ENCODE measurements at places on chromosomes 12 and 14. TPM values are rescaled to one million over a fixed set of nuclear protein-coding genes. Genes with fewer than 3 reads are reported as not detected.

GRCh38 chr14:22554498-22555383, 34.3 kb downstream of the DAD1 start:
- DNase-seq: no peak

DNA sequence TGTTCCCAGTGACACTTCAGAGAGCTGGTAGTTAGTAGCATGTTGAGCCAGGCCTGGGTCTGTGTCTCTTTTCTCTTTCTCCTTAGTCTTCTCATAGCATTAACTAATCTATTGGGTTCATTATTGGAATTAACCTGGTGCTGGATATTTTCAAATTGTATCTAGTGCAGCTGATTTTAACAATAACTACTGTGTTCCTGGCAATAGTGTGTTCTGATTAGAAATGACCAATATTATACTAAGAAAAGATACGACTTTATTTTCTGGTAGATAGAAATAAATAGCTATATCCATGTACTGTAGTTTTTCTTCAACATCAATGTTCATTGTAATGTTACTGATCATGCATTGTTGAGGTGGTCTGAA, 3.0 kb downstream of the FOS start:
- DNase-seq: no peak

DNA sequence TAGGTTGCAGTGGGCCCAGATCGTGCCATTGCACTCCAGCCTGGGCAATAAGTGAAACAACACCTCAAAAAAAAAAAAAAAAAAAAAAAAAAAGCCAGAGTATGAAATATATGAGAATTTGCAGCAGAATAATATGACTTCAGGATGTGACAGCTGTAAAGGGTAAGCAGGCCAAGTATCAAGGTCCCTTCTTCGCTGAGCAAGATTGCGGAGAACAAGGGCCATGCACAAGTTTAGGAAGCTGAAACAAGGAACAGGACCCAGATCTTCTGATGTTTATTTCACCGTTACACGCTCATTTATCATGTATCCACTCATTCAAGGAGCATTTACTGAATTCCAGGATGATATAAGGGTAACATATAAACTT, 659 bp upstream of the FOXJ2 start:
- DNase-seq: no peak

The TESPA1 gene
- 0.74 TPM for total RNA-seq

The CLEC14A gene
- 48.5 TPM for total RNA-seq

- no peak for DNase-seq
Observed at GRCh38 chr12:57523706-57524614, 1.3 kb downstream of the MBD6 start.

GRCh38 chr12:114335607-114336006, 70.3 kb downstream of the TBX5 start:
- DNase-seq: no peak

- DNase-seq: no peak
Observed at GRCh38 chr12:52925717-52926595, 21.1 kb upstream of the KRT8 start.

DNA sequence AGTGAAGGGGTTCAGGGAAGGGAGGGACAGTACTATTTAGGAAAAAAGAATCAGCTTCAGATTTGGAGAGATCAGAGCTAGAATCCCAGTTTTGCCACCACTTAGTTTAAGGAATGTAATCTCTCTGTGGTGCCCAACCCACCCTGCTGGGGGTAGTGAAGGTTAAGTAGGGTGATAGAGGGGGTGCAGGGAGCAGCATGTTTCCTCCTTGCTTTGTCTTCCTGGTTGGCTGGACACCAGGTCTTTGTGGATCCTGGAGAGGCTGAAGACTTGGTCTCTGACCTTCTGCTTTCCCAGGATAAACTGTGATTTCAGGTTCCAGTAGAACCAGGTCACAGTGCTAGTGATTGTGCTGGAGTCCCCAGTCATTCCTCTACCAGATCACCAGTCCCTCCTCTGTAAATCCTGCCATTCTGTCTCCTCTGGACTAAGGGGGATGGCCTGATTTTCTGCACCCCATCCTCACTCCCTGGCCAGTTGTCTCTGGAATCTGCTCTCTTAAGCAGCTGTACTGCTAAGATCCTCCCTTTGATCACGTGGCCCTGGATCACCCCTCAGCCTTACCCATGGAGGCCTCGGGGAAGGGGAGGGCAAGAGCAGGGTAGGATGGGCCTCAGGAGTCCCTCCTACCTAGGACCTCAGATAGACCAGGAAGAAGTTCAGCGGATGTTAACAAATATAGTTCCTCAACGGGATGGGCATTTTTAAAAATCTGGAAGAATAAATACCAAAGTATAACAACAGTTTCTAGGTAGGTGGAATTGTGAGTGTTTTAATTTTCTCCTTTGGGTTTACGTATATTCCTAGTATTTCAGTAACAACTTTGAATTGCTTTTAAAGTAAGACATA, 3.1 kb downstream of the MAP3K12 start:
- DNase-seq: peak; percentile 82

The TSPAN19 gene
- not detected for total RNA-seq

DNA sequence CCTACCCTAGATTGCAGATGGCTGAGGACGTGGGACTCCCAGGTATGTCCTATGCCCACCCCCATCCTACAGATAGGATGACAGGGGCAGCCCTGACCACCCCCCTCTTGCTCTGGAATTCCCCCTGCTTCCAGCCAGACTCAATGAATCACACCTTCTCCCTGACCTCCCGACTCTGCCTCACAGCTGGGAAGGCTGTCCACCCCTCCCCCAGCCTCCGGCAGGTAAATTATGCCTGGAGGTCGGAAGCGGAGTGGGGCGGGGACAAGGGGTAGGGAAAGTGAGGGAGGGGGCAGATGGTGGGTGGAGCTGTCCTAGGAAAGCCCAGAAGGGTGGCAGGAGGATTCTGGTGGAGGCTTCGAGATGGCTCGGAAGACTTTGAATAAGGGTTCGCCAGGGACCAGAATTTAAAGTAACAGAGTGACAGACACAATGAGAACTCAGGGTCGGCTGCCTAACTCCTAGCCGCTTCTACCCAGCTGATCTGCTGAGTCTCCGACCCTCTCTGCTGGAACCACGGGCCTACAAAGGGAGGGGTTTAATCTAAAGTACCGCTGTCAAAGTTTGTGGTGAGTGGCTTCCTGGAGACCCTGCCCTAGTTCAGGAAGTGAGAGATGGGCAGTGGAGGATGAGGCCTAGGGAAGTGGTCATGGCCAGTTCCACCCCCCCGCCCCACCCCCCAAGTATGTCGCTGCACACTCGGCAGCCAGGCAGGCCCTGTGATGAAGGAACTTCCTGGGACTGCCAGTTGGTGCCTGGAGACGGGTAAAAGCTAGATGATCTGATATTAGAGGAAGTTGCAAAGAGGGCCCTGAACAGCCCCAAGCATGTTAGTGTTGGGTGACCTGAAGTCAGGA, 4.2 kb downstream of the PLEKHG3 start:
- no peak for DNase-seq

DNA sequence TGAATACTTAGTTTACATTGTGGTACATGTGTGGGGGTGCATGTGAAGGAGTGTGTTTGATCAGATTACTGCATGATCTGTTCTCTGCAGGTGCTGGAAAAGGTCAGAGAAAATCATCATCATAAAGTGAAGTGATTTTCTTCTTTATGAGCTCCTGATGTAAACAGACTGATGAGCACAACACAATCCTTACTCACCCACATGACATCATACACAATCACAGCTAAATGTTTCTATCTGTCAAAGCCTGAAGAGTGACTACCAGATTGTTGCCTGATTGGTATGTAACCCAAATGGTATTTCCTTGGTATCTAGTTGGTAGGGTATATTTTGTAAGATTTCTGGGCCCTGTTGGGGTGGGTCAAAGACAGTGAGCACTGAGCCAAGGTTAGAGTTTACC, 270.8 kb downstream of the FOXG1 start:
- DNase-seq: no peak

The KRT3 gene
- not detected for total RNA-seq

DNA sequence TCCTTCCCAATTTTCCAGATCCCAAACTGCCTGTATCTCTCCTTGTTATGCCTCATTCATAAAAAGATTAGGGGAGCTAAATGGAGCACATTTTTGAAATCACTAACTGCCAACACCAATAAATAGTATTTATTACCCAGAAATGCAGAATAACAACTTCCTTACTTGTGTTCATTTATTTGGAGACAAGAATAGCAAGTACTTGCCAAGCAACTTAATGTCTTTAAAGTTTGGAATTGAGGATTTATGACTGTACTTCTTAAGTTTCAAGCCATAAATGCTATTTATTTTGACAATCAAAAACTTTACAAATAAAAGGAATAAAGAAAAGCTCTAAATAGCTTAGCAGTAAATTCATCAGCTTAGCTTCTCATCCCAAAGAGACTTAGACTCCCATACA, 626.1 kb upstream of the NOVA1 start:
- DNase-seq: no peak

GRCh38 chr12:128830505-128830893, 6.7 kb upstream of the SLC15A4 start:
- no peak for DNase-seq

DNA sequence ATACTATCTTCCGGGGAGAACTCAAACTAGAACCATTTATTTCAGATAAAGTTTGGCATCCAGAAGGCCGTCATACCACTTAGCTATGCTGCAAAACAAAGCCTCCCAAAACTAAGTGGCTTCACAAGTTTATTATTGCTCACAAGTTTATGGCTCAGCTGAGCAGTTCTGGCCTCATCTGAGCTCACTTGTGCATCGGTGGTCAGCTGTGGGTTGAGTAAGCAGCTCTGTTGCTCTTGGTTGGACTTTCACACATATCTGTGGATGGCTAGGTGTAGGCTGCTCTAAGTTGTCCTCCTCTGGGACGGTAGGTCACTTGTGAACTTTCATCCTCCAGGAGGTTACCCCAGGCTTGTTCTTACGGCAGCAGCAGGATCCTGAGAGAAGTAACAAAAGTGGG, 162.7 kb downstream of the BTG1 start:
- DNase-seq: no peak

GRCh38 chr14:77086951-77087350, 11.1 kb upstream of the CIPC start:
- DNase-seq: no peak

GRCh38 chr14:60220917-60221316, 28.1 kb upstream of the PPM1A start:
- DNase-seq: no peak

The OR4K15 gene
- total RNA-seq: not detected

The CAPS2 gene
- total RNA-seq: 16.0 TPM

The GLI1 gene
- total RNA-seq: 2.9 TPM

The MAP3K12 gene
- 9.6 TPM for total RNA-seq

The PTCSC3 gene
- not detected for total RNA-seq

The CIROP gene
- not detected for total RNA-seq

- no peak for DNase-seq
Observed at GRCh38 chr12:30909349-30910037, 17.1 kb upstream of the TSPAN11 start.

GRCh38 chr14:100428727-100429126, 105.6 kb downstream of the SLC25A47 start:
- DNase-seq: no peak

GRCh38 chr12:9699269-9699897, 29.9 kb downstream of the CLEC2D start:
- no peak for DNase-seq

- peak; percentile 67 for DNase-seq
Observed at GRCh38 chr12:105226219-105226618, 9.8 kb downstream of the APPL2 start.

The NXPH4 gene
- total RNA-seq: 0.29 TPM

DNA sequence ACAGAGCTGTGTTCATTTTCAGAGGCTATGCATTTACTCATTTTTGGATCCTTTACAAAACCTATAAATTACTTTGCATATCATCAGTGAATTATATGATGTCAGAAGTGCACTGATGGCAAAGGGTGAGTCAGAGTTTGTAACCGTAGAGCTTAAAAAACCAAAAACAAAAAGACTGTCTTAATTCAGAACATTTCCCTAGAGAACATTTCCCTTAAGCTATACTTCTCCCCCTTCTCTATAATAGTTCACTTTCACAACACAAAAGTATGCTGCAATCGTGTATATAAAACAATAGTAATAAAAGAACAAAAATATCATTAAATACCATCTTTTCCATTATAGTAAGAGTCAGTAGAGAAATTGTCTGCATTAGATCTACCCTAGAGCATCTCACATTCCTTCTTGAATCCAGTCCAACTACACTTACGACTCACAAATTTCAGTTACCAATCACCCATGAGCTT, 934.9 kb downstream of the LRFN5 start:
- no peak for DNase-seq

The FZD10 gene
- 0.24 TPM for total RNA-seq

DNA sequence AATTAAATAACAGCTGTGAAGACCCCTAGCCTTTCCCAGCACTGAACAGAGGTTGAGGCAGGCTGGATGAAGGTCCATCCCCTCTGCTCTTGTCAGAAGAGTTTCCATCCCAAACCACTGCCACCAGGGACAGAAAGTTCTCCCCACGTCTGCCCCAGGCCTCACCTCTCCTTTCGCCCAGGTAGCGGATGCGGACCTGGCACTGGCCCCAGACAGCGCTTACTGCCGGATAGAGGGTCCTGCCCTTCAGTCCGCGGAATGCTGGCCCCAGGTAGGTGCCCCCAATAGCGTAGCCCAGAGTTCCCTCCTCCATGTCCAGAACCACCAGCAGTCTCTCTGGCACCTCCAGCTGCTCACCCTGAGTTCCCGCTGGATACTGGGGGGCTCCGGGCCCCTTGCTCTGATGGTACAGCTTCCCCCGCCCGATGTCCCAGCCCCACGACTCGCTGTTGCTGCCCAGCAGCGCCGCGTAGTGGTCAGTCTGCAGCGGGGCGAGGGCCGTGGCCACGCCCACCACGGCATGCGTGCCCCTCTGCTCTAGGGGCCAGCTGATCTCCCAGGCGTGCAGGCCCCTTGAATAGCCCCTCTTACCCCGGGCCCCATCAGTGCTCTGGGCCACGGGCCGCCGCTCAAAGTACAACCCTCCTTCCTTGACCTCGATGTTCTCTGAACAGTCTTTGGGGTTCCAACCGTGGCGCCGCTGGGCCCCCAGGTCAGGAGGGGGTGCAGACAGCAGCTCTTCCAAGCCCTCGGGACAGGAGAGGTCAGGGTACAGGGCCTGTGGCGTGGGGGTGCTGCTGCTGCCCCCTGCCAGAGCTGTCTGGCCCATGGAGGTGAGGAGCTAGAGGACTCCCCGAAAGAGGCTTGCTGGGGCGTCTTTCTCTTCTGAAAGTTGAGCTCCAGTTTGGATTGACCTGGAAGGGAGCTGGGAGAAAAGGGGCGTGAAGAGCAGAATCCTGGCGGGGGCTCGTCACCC, 742 bp downstream of the SPSB2 start:
- peak; percentile 94 for DNase-seq

GRCh38 chr14:64995291-64995690, 8.6 kb downstream of the FNTB start:
- DNase-seq: no peak

GRCh38 chr12:121858662-121859572, at the start of gene HPD:
Gene HPD, minus strand, starts transcription at chr12:121858859. Its CDS starts 36 bp downstream, at chr12:121858823.
- DNase-seq: peak; percentile 89

The IRAK3 gene
- total RNA-seq: 9.2 TPM

The C12orf76 gene
- total RNA-seq: 6.8 TPM

DNA sequence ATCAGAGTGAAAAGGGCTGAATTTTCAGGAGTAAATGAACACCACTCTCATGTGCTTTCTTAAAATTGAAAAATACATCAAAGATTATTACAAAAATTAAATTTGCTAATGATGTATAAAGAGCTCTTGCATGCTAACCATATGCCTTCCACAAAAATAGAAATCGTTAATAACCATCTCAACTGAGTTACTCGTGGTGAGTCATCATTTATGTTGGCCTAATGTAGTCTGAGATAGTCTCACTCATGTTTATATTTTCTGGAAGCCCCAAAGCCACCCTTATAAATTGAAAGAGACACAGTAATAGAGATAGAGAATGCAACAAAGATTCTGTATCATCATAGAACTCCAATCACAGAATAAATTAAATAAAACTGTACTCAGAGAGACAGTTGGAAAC, 131.2 kb downstream of the KCNH5 start:
- no peak for DNase-seq

Data from right cardiac atrium (tissue), 5 donors.